NCI-H2081 (cell line): ENCODE measurements at places on chromosomes 6 and 20.

GRCh38 chr6:156851454-156851921, 74.3 kb downstream of the ARID1B start:
- no peak for DNase-seq

DNA sequence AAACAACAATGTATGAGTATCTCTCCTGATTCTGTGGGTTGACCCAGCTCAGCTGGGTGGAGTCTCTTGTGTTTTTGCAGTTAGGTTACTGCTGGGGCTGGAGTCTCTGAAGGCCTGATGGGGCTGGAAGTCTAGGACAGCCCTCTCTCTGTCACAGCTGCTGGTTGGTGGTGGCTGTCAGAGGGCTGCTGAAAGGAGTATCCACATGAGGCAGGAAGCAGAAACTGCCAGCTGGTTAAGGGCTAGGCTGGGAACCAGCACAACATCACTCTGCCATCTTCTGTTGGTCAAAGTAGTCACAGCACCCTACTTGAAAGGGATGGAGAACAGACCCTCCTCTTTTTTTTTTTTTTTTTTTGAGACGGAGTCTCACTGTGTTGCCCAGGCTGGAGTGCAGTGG, 10.0 kb upstream of the PACSIN1 start:
- no peak for DNase-seq

- DNase-seq, result no peak
Measured at GRCh38 chr20:59678951-59679350, 74.6 kb downstream of the PHACTR3 start.

GRCh38 chr20:33181482-33182093, 13.6 kb downstream of the BPIFA2 start:
- no peak for DNase-seq

DNA sequence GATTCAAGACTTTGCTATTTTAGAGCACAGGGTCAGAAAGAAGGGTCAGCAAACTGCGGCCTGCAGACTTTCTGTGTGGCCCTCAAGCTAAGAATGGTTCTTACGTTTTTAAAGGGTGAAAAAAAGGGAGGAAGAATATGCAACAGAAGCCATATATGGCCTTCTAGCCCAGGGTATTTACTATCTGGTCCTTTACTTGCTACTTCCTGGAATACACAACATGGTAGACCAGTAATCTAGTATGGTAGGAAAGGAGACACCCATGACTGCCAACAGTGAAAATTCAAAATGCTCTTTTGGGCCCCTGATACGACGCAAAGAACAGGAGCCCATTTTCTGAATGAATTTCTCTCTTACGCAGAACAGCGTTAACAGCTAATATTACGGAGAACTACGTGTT, 60.4 kb upstream of the EMILIN3 start:
- no peak for DNase-seq

GRCh38 chr6:97656236-97656635, 373.2 kb upstream of the MMS22L start:
- DNase-seq, result no peak

GRCh38 chr6:109626311-109626710, 64.7 kb downstream of the AK9 start:
- DNase-seq, result no peak

GRCh38 chr6:165034271-165034741, 275.1 kb downstream of the C6orf118 start:
- DNase-seq, result no peak

- no peak for DNase-seq
Measured at GRCh38 chr6:77857421-77857820, 204.6 kb downstream of the MEI4 start.

DNA sequence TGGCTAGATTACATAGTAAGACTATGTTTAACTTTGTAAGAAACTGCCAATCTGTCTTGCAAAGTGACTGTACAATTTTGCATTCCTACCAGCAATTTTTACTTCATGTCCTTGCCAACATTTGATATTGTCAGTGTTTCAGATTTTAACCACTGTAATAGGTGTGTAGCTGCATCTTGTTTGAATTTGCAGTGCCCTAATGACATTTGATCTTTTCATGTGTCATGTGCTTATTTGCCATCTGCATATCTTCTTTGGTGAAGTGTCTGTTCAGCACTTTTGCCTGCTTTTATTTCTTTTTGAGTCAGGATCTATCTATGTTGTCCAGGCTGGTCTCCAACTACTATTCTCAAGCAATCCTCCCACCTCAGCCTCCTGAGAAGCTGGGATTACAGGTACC, 2.4 kb upstream of the PRPH2 start:
- DNase-seq, result no peak

GRCh38 chr6:1896897-1897296, 287.2 kb downstream of the FOXC1 start:
- no peak for DNase-seq

DNA sequence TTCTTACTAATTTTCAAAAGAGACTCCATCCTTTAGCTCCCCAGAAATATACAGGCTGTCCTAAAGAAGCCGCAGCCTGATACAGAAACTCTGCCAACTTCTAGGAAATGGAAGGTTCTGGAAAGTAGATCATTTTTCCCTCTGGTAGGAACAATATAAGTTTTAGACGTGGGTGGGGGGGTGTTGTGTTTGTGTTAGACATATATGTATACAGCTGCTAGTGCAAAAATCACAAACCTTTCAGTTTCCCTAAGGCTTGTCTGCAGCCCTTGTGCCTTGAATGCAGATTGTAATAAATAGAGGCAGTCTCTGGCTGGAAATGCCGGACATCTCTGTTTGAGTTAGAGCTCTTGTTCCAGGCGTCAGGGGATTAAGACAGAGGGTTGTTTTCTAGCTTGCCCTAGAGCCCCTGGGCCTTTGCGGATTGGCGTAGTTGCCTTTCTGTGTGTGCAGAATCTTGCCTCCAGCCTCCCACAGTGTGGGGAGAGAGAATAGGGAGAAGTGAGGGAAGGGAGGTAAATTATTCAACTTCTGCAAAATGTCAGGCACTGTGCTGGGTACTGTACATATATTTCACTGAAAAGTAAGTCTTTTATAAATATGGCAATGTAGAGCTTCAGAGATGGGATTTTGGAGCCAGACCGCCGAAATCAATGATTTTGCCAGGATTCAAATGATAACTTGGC, 269.7 kb downstream of the PRL start:
- DNase-seq, result no peak

GRCh38 chr6:124149646-124150045, 346.0 kb downstream of the NKAIN2 start:
- no peak for DNase-seq

DNA sequence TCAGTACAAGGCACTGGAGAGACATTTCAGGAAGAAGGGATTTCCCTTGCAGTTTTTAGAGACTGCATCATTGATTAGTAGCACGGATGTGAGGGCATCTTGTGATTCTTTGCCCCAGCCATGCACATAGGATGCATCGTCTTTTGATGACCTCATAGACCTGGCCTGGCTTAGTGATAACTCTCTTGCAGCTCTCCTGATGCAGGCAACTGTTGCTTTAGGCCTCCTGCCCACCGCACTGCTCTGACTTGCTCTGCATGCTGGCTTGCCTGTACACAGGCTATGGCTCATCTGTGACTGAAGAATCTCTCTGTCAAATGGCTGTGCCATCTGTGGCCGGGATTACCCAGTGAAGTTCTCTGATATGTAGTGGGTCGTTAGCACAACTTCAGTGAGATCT, 207.7 kb upstream of the PTCHD4 start:
- DNase-seq, result no peak

GRCh38 chr6:1904466-1904799, 294.7 kb downstream of the FOXC1 start:
- no peak for DNase-seq
